Esophagus muscularis mucosa (tissue), 4 donors: ENCODE measurements at places on chromosomes 1 and 21.

DNA sequence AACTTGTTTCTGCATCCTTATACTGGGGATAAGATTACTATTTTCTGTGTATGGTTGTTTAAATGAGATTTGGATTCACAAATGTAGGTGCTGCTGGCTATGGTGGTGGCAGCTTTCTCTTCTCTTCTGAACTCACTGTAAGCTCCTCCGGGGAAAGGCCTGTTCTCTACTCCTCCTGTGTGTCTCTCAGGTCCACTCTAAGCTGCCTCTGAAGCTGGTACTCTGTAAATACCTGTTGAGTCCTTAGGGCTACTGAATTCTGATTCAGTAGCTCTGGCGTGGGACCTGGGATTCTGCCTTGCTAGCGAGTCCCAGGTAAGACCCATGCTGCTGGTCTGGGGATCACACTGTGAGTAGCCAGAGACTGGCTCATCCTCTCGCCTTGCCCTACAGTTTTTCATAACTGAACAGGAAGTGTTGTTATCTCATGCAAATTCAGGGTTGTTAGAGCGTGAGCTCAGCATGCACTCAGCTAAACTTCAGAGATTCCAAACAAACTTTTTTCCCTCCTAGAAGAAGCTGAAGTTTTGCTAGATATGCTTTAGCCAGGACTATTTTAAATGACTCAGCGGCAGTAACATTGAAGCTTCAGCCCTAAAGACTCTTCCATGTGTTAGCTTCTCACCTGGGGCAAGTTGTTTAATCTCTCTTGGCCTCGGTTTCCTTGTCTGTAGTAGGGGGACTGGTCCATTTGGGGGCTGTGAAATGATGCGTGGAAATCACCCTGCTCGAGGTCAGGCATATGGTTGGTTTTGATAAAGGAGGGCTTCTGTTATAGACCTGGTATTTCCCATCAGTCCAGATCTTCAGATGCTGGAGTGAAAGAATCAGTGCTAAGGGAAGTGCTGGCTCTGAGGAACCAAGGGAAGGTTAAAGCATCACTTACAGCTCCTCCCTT, 271.5 kb upstream of the TMEM51 start:
- DNase-seq: no peak
- H3K27me3 ChIP-seq: no peaks in the 10 kb centered on the region
- H3K4me1 ChIP-seq: no peaks in the 10 kb centered on the region
- no peaks in the 10 kb centered on the region for H3K36me3 ChIP-seq
- H3K27ac ChIP-seq: no peak overlapping the region

DNA sequence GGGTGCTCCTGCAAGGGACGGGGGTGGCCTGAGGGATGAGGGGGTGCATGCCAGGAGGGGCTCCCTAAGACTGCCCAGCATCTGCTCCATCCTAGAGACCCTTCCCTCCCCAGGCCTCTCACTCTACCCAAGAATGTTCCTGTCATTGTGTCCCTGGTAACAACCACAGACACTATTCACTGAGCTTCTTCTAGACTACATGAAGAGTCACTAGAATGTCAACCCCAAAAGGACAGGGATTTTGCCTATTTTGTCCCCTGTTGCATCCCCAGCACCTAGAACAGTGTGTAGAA, 2.9 kb downstream of the TNFRSF25 start:
- DNase-seq: no peak
- no peak overlapping the region for H3K27ac ChIP-seq
- no peak overlapping the region for H3K4me3 ChIP-seq
- H3K36me3 ChIP-seq: peaks cover 18% of the 10 kb centered on the region

GRCh38 chr21:34583926-34584563, 30.9 kb downstream of the RCAN1 start:
- no peak overlapping the region for H3K4me3 ChIP-seq
- DNase-seq: no peak
- peak overlapping the region; percentile 60 for H3K27ac ChIP-seq

GRCh38 chr1:12204140-12204539, 25.7 kb upstream of the VPS13D start:
- H3K27me3 ChIP-seq: no peaks in the 10 kb centered on the region
- peaks cover 13% of the 10 kb centered on the region for H3K4me1 ChIP-seq
- no peak overlapping the region for H3K4me3 ChIP-seq
- H3K36me3 ChIP-seq: peaks cover 32% of the 10 kb centered on the region
- no peak for DNase-seq
- H3K27ac ChIP-seq: no peak overlapping the region
